ENCODE measurements at places on chromosomes 4 and X.

DNA sequence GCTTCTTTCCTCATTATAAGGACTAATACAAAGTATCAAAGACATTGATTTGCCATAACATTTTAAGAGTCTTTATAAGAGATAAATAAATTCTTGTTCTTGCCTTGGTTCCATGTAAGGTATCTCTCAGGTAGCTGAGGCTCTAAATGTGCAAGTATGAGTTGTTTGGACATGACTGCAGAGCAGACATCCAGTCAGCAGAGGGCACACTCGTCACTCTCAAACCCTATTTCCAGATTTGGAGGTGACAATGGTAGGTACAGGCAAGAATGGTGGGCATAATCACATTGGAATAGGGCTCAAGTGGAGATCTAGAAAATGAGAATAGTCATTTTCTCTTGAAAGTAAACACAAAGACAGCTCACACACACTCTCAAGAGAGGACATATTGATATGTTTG, 133.3 kb upstream of the ZIC3 start:
- DNase-seq, result no peak

DNA sequence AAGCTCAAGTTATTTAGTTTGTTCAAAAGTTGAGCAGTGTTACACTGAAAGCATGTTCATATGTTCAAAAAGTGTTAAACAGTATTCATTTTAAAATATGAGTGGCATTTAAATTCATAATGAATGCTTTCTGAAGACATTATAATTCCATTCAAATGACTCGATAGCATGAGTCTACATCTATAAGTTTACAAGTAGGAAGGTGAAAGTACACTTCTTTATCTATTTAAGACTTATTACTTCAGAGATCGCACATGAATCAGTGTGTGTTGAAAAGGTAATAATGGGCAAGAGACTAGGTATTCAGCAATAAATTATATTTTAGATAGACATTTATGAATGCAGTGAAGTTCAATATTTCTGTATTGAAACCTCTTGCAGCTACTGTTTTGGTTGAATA, 456.1 kb downstream of the GRXCR1 start:
- no peak for DNase-seq

- no peak for DNase-seq
Observed at GRCh38 chr4:138832563-138832962, 183.0 kb upstream of the NOCT start.

DNA sequence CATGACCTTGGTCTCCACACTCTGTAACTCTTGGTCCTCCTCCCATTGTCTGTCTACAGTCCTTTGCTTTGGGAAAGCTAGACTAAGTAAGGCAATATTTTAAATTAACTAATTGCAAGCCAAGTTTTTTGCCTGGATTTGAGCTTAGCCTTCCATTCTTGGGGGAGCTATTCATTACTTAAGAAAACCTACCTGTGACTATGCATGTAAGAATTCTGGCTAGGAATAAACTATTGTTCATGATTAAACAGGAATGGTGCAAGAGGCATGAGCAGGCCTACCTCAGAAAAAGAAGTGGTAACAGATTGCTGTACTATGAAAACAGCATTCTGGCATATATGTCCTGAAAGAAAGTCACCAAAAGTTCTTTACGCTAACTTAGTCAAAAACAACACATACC, 309.4 kb downstream of the MAPK10 start:
- DNase-seq, result no peak

- DNase-seq, result no peak
Observed at GRCh38 chr4:111957116-111957515, 188.1 kb upstream of the FAM241A start.

- no peak for DNase-seq
Observed at GRCh38 chr4:72243641-72244040, 211.8 kb downstream of the NPFFR2 start.

DNA sequence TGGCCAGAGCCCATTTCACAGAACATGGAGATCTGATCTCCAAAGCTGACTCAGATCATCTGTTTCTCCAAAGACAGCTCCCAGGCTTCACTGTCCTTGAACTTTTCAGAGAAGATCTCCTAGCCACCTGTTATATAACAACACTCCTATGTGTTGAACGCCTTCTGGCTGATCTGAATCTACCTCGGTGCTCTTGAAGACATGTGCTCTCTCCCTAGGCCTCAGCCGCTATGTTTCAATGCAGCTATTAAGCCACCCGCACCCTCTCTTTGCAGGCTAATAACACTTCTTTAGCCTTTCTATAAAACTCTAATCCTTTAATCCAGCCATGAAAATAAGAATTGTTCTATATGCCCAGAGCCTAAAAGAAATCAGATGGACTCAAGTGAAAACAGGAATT, 34.9 kb downstream of the SEL1L3 start:
- DNase-seq, result no peak

- DNase-seq, result no peak
Observed at GRCh38 chr4:86319390-86319789, 40.5 kb downstream of the MAPK10 start.

DNA sequence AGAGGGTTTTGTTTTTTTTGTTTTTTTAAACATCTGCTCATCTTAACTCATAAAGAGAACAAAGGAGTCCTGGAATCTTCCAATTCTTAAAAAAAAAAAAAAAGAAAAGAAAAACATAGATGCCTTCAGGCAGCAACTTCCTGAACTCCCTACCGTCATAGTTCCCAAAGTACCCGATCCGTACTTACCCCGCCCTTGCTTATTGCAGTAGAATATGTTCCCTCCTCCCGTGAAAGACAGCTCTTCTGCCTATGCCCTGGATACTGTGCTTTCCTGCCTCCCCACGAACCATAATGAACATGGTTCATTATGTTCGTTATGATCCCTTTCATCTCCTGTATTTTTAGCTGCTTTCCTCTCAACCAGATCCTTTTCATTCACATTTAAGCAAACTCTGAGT, 40.3 kb downstream of the KLHL5 start:
- no peak for DNase-seq

DNA sequence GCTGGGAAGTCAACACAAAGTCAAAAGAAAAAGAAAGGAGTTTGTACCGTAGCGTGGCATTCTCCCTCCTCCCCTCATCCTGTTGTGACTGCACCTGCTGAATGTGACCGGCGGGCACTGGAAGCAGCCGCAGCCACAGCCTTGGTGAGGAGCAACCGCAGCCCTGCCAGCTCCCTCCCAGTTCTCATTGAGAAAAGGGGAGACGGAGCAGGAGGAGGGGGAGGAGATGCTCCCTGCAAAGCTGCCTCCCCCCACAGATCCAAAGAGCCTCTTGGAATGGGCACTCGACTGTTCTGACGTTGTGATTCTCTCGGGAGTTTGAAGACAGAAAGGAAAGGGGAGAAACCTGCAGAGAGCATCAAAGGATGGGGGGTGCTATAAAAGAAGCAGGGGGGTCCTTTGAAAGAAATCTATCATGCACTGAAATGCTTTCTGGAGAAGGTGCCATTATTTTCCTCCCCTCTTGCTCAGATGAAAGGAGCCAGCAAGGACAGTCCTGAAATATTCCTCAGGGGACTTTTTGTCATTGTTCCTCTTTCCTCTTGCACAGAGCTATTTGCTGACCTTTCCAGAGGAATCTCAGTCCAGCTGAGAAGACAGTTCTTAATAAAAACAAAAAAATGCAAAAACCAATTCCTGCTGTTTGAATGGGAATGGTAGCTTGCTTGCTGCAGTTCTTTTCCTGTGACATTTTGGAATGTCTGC, 429.7 kb downstream of the MAPK10 start:
- DNase-seq, result no peak

DNA sequence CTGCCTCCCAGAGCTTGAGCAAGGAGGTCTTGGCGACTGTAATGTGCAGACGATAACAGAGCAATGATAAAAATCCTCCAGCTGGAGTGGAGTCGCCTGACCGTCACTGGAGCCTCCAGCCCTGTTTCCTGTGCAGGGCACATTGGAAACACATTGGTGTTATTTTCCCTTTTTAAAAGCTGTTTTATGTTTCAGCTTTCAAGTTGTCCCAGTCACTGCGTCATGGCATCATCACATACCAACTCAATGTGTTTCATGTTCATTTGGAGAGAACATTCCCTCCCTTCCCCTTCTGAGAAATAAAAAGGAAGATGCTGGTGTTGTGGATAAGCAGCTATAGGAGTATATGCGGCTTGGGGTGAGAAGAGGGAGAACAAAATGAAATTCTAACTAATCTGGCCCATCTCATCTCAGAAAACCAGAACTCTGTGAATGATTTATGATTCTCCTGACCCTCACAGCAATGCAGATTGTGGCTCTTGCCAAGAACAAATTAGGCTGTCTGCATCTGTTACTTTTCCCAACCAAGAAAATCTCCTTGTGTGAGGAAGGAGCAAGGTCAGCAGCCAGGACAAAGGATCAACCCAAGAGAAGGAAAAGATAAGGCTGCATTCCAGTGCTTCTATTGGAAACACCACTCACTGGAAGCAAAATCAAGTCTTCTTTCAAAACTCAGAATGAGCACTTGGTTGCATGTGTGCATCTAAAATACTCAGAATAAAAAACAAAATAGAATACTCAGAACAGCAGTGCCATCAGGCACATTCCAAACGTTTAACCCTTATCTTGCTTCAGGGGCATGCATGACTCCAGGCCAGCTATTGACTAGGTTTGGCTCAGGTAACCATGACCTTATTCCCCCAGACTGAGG, 134.4 kb downstream of the RASL11B start:
- DNase-seq, result no peak

- no peak for DNase-seq
Observed at GRCh38 chr4:39285111-39285795, 80.9 kb downstream of the RFC1 start.

- DNase-seq, result peak; percentile 40
Observed at GRCh38 chr4:8908206-8908893, 36.7 kb upstream of the HMX1 start.

GRCh38 chr4:82293304-82293703, 80.5 kb downstream of the HNRNPD start:
- no peak for DNase-seq

- no peak for DNase-seq
Observed at GRCh38 chr4:38180456-38180855, 220.3 kb downstream of the PTTG2 start.

GRCh38 chr4:37985730-37986275, 25.6 kb downstream of the PTTG2 start:
- no peak for DNase-seq

DNA sequence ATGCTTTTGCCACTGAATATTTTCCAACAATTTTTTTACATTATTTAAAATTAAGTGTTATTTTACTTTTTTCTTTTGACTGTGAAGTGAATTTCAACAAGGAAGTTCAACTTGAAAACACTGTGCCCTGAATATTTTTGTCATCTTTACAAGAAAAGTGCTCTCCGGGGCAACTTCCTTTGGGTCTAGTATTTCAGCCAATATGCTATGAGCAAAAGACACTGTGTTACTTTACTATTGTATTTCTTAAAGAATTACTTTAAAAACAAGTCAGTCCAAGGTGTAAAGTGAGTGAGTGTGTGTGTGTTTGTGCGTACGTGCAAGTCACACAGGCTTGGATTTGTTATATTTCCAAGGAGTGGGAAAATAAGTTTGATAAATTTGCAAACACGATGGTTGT, 7.6 kb upstream of the USP53 start:
- DNase-seq, result no peak
